Left ventricle myocardium inferior (tissue), 1 donor: ENCODE measurements at places on chromosomes 12 and 14. TPM values are rescaled to one million over a fixed set of nuclear protein-coding genes. Genes with fewer than 3 reads are reported as not detected.

- no peak for DNase-seq
Observed at GRCh38 chr12:111605911-111606766, 7.0 kb upstream of the ATXN2 start.

DNA sequence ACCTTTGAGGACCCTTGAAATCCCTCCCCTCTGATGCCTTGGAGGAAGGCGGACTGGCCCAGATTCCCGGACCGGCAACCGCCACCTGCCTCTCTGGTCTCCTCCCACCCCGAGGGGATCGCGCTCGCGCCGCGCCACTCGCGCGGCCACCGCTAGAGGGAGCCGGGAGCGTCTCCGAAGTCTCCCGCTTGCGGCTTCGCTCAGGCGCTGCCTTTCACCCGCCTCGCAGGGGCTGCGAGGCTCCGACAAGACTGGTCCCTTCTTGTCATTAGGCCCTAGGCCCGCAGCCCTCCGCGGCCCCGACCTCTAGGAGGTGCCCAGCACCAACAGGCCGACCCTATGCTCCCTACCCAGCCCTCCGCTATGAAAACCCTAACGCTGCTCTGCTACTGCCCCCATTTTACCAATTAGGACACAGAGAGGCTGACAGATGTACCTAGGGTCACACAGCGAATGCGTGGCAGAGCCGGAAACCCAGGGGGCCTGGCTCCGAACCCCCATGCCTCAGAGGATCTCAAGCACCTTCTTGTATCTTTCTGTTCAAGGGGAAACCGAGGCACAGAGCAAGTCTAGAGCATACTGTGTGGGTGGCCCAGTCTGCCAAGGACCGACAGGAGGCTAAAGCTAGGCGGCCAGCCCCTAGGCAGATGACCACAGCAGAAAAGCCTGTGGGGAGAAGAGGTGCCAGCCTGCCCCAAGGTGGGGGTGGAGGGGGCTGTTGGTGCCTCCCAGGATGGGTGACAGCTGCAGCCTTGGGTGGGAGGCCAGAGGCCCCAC is 21.4 kb upstream of the VSX2 start:
- peak; percentile 63 for DNase-seq

DNA sequence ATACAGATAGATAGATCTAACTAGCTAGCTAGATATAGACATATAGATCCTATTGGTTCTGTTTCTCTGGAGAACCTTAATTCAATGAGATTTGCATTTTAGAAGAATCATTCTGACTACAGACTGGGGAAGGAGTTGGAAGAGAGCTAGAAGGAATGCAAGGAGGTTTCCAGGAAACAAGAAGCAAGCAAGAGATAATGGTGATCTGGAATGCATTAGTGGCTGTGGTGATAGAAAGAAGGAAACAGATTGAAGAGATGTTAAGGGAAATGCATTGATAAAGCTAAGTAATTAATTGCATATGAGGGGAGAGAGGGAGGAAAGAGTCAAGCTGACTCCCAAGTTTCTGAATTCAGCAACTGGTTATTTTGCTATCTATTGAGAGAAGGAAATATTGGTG is 42.7 kb downstream of the DBX2 start:
- no peak for DNase-seq

- no peak for DNase-seq
Observed at GRCh38 chr12:2265461-2266167, 212.8 kb downstream of the CACNA1C start.

DNA sequence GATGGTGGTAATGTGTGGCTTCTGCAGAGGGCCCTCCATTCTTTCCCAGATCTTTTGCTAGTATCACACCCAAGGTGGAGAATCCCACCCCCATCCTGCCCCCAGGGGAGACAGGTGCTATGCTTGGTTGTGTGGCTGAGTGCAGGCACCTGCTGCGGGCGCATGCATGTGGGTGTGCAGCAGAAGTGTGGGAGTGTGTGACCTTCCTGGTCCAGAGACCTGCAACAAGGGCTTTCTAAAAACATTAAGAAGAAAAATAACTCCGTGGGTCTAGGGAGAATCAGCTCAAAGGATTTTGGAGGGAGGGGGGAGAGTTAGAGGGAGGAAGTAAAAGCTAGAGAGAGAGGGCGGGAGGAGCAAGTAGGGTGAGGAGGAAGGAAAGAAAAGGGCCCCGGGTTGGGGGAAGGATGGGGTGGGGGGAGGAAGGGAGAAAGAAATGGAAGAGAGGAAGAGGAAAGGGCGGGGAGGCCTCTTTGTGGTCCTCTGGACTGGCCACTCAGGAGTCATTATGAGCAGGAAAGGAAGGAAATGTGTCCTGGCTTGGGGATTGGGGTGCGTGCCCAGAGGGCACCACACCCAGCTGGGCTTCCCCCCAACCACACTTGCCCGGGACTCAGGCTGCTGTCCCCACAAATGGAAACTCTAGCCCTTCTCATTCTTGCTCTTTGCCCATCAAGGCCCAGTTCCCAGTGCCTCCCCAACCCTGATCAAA is 3.1 kb upstream of the FIGNL2 start:
- DNase-seq: peak; percentile 36

GRCh38 chr12:38666425-38666824 is 239.0 kb downstream of the CPNE8 start:
- no peak for DNase-seq

DNA sequence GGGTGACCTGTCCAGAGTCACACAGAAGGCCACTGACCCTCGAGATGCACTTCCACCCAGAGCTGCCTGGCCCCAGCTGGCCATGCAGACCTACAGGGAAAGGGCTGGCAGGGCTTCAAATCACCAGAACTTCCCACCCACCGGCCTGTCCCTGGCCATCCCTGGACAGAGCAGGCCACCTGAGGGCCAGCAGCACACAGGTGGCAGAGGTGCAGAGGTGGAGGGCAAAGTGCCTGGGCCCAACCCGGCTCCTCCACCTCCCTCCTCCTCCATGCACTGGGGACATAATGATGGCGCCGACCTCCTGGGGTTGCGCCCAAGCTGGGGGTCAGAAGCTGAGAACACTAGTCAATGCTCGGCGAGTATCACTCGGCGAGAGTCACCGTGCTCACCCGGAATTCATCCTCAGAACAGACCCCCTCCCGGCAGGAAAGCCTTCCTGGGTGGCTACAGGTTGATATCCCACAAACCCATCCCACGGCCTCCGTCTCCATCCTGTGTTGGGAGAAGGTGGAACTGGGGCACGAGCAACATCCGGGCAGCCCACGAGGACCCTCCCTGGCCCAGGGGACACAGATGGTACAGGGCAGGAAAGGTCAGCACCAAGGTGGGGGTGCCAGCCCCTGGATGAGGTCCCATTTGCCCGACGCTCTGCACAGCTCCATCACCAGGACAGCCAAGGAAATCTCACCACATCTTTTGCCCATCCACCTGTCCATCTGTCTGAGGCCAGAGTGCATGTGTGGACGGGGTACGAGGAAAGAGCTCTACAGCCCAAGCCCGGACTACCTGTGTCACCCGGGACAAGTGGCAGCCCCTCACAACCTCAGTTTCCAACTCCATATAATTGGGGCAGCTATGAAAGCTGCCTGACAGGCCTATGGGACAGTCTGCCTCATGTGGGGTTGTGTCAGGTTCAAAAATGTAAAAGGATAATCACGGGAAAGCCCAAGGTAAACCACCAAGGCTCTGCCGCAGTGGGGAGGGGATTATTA is 10.8 kb downstream of the BEGAIN start:
- DNase-seq: peak; percentile 4

The SERPINA10 gene
- not detected for total RNA-seq

DNA sequence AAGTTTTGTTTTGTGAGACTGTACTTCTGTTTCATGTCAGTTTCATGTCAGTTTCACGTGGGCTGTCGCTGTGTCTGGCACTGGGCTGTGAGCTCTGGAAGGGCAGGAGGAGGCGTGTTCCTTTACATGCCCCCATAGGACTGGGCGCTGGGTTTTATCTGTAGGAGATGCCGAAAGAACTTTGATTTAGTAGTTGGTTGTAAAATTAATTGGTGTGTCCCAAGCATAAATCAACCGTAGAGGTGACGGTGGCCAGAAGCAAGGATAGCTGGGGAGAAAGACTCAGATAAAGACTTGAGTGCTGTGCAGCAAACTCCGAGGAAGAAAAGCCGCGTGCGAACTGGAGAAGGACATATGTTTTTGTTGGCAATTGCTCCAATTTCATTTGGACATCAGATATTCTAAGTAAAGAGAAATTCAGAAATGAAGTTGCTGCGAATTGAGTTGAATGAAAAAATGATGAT is 182.5 kb downstream of the VRK1 start:
- no peak for DNase-seq

The SYNE3 gene
- total RNA-seq: 11.3 TPM

DNA sequence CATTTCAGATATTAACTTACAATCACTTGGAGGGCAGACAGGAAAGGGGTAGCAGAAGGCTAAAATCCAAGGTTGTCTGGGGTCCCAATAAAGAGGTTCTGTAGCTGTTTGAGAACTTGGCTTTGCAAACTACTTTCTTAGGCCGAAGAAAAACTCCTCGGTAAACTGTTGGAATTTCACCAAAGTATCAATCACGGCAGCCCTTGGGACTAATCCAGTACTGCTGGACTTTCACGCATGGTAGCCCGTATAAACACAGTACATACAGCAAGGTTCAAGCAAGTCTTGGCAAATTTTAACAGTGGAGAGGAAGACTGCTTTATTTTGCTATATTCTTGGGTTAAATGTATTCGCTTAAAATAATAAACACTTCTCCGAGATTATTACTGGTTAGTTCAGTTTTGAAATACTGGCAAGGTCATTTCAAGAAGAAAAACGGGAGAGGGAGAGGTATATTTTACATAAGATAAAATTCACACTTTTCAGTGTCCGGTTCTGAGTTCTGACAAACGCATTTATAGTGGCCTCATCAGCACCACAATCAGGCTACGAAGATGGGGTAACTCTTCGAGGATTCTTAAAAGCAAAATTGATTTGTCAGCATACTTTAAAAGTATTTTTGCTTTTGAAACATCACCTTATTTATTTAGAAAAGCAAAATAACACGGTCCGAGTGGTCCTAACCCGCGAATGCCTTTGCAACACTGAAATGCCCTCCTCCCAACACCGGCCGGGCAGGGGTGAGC is 1.3 kb downstream of the SETD3 start:
- no peak for DNase-seq
